ENCODE measurements at places on chromosomes 2 and 18.
A peak's percentile ranks its signal among the peaks of the same experiment; 100 is the strongest.

DNA sequence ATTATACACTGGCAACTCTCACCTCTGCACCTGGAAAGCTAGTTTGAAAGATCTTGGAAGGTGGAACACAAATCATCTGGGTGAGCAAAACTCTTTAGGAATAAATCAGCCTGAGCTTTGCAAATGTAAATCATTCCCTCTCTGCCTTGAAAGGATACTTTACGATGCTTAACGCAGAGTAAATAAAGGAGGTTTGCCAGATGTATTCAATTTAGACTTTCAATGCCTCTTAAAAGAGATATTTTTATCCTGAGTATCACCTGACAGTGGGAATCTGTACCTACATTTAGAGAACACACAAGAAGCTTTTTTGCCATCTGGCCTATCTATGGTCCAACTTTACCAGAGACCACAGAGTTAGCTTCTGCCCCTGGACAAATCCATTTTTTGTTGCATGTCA, 983.2 kb upstream of the CDH2 start:
- DNase-seq, result no peak

DNA sequence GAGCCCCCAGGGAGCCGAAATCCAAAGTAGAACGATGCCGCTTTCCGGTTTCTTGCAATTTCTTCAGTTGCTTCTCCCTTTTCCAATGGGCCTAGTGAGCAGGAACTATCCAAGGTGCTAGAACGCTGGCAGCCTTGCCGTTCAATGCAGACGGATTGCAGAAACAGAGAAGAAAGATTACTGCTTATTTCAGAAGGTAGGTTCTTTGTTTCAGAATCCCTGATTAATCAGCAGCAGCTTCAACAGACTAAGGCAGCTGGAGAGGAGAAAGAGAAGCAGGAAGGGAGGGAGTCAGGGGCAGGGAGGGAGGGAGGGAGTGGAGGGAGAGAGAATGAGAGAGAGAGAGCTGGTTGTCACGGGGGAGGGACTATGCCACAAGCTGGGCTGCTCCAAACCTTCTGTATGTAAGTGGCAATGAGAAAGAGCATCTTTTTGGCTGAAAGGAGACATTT, 576 bp downstream of the NYAP2 start:
- DNase-seq, result no peak

GRCh38 chr18:3983351-3983969, 471.6 kb downstream of the DLGAP1 start:
- DNase-seq, result no peak

GRCh38 chr2:22247466-22247865, 1123.7 kb downstream of the TDRD15 start:
- DNase-seq, result no peak

DNA sequence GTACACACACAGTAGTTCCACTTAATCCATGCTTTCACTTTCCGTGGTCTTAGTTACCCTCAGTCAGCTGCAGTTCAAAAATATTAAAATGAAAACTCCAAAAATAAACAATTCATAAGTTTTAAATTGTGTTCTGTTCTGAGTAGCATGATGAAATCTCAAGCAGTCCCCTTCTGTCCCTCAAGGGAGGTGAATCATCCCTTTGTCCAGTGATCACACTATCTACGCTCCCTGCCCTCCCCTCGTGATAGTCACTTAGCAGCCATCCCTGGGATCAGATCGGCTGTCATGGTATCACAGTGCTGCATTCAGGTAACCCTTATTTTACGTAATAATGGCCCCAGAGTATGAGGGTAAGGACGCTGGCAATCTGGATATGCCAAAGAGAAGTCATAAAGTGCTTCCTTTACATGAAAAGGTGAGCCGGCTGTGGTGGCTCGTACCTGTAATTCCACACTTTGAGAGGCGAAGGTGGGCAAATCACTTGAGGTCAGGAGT, 5.8 kb upstream of the RTN4 start:
- DNase-seq, result no peak

- DNase-seq, result no peak
Measured at GRCh38 chr18:80136679-80137078, 27.6 kb downstream of the ADNP2 start.

DNA sequence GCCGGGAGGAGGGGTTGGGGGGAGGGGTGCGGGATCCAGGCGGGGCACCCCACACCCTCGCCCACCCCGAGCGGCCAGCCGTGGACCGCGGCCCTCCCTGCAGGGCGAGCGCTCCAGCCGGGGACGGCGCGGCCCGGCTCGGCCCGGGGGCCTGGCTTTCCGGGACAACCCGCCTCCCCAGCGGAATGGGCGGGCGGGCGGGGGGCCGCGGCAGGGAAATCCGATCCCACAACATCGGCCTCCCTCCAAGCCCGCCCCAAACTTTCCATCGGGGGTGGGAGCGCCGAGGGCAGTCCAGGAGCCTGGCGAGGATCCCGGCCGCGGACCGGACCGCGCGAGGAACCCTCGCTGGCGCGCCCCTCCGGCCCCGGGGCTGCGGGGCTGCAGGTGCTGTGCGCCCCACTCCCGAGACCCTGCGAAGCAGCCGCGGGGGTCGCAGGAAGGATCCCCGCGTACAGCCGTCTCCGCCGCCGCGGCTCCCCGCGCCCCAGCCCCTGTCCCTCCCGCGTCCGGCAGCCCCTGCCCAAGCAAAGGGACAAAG, 529 bp downstream of the SEMA4C start:
- DNase-seq, result no peak

DNA sequence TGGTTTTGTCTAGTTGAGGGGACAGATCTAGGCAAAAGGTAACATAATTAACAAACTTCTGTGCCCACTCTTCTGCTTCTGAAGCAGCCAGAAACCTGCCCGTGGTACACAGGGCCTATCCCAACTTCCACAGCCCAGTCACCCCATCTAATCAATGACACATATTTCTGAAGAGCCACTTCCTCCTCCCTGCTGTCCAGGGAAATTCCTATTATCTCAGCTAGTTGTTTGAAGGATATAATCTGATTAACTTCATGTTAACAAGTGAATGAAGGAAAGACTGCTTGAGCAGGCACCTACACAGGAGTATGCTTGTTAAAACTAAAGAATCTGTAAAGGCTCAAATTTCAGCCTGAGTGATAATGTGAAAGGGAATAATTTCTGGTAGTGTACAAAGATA, 61.4 kb downstream of the CCDC148 start:
- no peak for DNase-seq

GRCh38 chr2:66872081-66872985, 437.4 kb downstream of the MEIS1 start:
- no peak for DNase-seq

DNA sequence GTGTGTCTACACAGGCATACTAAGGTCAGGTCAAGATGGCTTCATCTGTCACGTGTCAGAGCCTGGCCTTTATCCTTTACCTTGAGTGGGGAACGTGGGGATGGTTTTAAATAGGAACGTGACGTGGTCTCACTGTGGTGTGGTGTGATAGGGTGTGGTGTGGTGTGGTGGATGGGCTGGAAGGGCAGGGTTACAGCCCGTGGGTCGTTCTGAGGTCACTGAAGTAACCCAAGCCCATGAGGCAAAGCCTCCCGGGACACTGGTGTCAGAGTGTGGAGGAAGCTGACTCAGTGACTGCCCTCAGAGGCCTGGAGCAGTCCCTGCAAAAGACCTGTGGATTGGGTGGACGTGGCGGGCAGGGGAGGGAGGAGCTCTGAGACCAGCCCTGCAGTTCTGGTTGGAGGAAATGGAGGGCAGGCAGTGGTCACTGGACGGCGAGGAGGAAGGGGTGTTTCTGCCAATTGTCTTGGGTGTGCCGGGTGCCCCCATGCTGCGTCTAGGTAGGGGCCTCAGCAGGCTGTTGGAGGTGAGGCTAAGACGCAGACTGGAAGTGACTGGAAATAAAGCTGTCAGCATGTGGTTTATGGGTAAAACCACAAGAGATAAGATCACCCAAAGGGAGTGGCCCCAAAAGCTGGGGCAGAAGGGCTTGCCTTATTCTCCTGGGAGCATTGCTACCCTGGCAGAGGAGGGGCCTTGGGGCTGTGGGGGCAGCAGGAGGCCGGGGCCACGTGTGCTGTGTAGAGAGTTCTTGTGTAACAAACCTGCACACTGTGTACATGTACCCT, 84.8 kb downstream of the SH3RF3 start:
- peak; percentile 10 for DNase-seq

DNA sequence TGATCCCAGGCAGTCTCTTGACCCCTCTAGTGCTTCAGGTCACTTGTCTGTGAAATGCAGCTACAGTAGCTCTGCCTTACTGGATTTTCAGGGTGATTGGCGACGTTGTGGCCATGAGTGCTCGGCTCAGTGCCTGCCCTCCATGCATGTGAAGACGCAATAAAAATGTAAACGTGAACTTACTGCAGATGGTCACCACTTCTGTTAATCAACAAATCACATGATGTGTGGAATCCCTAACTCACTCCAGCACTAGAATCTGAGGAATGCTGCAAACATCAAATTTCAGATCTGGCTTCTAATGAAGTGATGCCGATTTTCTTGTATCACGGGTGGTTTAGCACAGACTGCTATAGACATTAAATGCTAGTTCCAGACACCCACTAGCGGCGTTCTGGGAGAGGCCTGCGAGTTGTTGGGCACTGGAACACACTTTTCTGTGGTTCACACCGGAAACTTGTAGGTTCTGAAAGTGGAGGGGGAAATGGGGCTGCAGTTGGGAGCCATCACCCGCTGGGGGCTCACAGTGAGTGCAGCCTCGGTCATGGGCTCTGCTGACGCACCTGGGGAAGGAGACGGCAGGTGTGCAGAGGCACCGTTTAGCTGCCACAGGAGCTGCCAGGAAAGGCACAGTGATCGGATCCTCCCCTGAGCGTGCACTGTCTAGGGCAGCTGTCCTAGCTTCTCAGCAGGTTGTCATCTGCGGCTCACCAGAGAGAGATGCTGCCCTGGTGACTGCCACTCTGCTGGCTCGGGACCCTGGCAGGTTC, 6.5 kb downstream of the CNDP1 start:
- DNase-seq, result no peak

GRCh38 chr2:205714058-205714776, 31.9 kb downstream of the NRP2 start:
- no peak for DNase-seq

DNA sequence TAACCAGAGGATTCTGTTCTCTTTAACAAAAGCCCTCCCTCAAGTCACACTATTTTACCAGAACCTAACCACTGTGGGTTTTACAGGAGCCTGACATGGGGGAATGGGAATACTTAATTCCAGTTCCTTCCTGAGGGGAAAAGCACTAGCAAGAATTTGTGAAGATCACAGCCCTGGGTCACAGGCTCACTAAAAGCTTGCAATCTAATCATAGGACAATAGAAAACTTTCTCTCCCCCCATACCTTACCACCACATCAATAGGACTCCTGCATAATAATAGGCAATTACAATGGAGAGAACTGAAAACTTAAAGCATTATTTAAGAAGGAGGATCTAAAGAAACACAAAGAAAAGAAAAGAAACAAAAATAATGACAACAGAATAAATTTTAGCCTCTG, 225.8 kb upstream of the ZNF804A start:
- DNase-seq, result no peak

- DNase-seq, result no peak
Measured at GRCh38 chr2:224849264-224849663, 133.1 kb upstream of the CCDC195 start.

DNA sequence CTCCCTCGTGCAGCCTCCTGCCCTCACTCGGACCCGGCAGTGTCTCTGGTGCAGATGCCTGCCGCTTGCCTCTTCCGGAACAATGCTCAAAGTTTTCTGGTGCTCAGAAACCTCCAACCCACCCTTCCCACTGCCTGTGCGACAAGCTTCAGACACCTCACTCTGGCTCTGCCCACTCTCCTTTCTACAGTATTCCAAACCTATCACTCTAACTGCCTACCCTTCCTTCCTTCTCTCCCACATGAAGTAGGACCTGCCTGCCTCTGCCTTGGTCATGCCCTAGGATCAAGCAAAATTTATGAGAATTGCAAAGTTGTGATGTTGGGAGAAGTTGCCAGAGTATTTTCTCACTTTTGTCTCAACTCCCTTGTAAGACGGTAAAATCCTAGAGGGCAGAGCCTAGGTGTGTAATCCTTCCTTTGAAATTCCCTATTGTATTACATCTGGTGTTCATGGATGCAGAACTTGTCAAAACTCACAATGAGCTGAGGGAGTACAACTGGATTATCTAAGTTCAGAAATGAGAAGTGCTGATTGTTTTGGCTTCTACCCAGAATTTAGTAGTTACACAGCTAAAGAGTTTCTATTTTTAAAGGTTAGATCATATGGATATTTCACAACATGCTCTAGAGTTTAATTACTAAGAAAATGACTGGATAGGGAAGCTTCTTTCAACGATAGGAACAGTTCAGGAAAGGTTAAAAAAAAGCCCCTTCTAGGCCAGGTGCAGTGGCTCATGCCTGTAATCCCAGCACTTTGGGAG, 7.2 kb downstream of the NPC1 start:
- no peak for DNase-seq

DNA sequence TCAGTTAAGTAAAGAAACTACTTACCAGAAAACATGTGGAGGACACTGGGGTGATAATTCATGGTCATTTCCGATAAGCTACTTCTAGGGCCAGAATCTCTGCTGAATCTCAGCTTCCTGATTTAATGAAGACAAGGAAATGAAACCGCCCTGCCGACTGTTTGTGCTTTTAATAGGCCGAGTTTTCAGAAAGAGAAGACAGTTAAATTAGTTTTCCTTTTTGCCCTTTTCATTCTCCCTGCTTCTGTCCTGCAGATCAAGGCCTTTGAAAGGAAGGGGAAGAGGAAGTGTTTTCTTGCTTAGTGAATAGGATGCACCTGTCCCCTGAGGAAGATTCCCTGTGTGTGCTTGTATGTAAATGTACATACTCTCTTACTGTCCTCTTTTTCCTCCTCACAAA, 126.6 kb downstream of the SH3RF3 start:
- no peak for DNase-seq

- DNase-seq, result no peak
Measured at GRCh38 chr2:237244976-237245646, 159.4 kb downstream of the COPS8 start.

DNA sequence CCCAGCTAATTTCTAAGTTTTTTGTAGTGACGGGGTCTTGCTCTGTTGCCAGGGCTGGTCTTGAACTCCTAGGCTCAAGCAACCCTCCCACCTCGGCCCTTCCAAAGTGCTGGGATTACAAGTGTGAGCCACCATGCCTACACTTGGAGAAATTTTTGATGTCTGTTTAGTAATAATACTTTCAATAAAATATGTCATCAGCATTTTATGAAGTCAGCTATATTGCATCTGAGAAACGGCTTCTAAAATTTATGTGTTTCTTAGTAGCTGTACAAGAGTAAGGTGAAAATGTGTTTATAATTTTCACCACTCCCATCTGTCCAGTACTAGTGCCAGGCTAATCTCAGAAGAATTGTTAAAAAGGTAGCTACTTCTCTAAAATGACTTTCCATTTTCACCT, 46.8 kb downstream of the GULP1 start:
- no peak for DNase-seq

DNA sequence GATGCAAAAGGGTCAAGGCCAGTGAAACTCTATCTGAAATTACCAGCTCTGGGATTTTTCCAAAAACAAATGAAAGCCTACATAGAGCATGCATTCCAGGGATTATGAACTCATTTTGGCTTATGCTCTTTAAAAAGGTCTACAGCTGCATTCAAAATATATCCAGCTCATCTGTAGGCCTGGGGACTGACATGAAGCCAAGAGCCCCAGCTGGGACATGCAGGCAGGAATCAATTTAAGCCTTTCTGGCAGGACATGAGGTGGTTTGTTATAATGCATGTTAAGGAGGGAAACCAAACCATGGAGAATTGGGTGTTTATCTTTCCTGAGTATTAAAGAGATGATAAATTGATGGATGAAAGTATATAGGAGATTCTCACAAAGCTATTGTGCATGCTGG, 164.5 kb downstream of the RBM43 start:
- DNase-seq, result no peak

- DNase-seq, result no peak
Measured at GRCh38 chr2:3683748-3684454, 19.5 kb upstream of the DCDC2C start.

- DNase-seq, result no peak
Measured at GRCh38 chr18:58887613-58887963, 22.9 kb downstream of the ZNF532 start.
